Stimulated activated CD8-positive, alpha-beta memory T cell treated with anti-CD3 and anti-CD28 coated beads, Interleukin-7, amount 100 ng/mL, for 1 hour (primary cell): ENCODE measurements at places on chromosomes 4 and X.

- DNase-seq = no peak
Measured at GRCh38 chrX:10310511-10310910, 153.7 kb downstream of the CLCN4 start.

DNA sequence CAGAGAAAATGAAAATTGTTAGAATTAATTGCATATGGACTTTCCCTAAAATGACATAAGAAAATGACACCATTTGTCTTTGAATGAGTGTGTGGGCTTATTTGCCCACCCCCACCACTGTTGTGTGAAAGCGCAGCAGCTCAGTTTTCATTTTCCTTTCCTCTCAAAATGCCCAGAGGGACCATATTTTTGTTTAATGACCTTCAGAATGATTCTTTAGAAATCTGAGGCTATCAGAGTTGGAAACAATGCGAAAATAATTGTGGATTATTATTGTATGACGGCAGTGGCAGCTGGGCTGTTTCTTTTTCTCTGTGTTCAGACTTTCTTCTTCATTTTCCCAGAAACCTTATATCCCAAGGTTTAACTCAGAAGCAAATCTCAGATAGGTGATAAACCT lies 44.6 kb upstream of the TEX13A start:
- no peak for DNase-seq

- no peak for DNase-seq
Measured at GRCh38 chr4:10078481-10079233, 37.9 kb downstream of the WDR1 start.

GRCh38 chrX:53284684-53285447 lies 3.5 kb upstream of the IQSEC2 start:
- peak; percentile 15 for DNase-seq

DNA sequence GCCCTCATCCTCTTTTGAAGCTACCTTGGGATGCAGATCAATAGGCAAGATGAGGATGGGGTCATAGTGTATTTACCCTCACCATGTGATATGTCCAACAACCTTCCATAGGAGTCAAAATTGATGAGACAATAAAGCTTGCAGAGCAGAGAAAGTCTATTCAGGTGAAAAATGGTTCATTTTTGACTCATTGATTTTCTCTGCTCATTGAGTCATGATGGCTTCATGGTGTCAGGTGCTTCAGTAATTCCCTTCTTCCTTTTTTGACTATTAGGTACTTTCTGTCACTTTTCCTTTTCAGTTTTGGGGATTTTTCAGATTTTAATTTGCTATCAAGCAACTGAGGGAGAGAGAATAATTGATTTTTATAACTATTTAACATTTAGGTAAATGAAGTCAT lies 55.9 kb upstream of the IL2 start:
- DNase-seq = no peak

- no peak for DNase-seq
Measured at GRCh38 chr4:132707955-132708354, 441.1 kb upstream of the PCDH10 start.

DNA sequence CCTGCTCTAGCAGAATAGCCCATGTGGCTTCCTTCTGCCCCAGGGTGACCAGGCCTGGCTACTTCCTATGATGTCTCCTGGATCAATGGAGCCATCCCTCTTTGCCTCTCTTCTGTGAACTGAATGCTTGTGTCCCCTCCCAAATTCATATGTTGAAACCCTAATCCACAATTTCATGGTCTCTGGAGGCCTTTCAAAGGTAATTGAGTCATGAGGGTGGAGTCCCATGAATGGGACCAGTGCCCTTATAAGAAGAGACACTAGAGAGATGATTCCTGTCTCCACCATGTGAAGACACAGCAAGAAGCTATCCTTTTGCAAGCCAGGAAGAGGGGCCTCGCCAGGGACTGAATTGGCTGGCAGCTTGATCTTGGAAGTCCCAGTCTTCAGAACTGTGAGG lies 18.4 kb downstream of the CCKAR start:
- DNase-seq = no peak

DNA sequence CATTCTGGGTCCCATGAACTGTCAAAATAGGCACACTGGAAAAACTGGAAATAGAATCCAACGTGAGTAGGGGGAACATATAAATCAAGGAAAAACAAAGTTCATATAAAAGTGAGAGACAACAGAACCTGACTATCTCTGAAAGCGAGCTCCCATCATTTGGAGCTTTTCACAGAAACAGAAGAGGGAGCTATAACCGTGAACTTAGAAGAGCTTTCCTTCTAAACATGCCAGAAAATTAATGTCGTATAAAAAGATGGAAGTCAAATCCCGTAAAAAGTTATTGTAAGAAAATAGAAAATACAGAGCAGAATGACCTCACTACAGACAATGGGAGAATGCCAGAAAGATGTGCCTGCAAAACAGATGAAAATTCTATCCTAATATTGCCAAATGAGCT lies 23.9 kb upstream of the HSD17B10 start:
- no peak for DNase-seq

GRCh38 chrX:125544856-125545255 lies 225.2 kb downstream of the TEX13C start:
- no peak for DNase-seq

- DNase-seq = no peak
Measured at GRCh38 chr4:102764901-102765300, 4.1 kb upstream of the MANBA start.

- no peak for DNase-seq
Measured at GRCh38 chrX:21926527-21927278, 13.8 kb upstream of the SMS start.

DNA sequence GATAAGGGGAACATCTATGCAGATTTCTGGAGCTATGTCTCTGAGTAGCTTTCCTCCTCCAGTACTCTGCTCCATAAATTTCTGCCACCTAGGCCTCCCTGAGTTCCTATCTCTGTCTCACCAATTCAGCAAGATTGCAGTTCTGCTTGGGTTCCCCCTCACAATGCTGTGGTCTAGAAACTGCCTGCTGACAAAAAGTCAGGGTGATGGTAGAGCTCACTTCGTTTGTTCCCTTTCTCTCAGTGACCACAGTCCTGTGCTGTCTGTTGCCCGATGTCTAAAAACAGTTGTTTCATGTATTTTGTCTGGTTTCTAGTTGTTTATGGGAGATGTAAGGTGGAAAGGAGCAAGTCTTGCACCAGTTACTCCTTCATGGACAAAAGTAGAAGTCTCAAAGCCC lies 41.1 kb downstream of the AMMECR1 start:
- no peak for DNase-seq

DNA sequence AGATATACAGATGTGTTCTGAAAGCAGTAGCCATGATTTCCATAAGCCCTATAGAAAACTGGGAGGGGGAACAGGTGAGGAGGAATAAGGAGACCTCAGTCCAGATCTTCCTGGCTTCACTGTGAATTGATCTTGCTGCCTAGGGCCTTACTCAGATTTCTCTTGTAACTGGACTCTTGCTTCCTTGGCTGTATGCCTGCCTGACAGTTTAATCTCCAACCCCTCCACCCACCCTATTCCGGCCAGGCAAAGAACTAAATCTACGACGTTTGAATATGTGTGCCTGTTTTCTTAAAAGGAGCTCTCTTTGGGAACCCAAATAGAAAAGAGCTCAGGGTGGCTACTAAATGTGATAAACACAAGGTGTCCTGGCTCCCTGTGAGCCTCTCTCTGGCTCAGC lies 173.0 kb downstream of the GPC3 start:
- DNase-seq = no peak

DNA sequence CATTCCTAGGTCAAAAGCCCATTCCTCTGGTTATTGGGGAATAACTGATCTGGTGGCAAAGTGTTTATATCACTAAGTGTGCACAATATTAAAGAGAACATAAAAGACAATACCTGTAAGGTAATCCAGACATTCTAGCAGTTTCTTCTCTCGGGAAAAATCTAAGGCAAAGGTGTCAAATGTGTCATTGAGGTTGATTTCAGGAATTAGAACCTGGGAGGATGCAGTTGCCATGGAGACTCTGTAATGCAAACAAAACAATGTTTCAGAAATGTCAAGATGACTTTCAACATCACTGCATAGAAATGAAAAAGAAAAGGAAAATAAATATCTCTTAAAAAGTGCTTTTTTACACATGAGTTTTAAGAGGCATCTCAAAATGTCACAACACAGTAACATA lies 145.9 kb downstream of the MID1 start:
- no peak for DNase-seq

GRCh38 chrX:101483705-101484104 lies 1.6 kb upstream of the ARMCX4 start:
- no peak for DNase-seq

DNA sequence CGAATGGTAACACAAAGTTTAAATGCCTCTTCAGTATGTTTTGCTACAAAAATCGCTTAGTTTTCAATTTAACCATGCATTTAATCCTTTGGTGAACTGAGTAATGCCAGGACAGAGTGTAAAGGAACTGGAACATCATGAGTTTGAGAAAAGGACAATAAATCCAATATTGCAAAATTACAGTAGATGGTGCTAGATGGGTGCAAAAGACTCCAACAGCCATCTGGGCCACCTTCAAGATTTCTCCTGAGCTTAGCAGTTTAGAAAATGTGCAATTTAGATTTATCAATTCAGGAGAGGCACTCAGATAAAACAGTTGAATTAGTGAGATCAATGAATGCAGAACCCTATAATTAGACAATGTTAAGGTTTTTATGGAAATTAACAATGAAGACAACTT lies 33.2 kb upstream of the MID1IP1 start:
- DNase-seq = no peak

DNA sequence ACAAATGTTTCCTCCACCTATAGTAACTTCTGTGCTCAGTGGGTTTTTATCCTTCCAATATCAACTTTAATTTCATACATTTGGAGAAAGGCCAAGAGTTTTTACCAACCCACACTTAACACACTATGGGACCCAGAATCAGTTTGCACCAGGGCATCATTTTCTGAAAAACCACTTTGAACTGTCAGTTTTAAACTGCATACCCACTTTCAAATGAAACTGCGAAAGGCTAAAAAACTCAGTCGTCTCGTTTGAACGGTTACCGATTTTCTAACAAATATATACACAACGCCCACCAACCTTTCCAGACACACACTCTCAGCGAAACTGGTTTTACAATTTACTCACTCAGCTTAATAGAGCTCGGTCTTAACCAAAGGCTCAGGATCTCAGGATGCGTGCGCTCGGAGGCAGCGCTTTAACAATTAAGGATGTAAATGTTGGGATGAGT lies 376 bp downstream of the ABCG2 start:
- no peak for DNase-seq

- DNase-seq = no peak
Measured at GRCh38 chr4:176921256-176921655, 128.5 kb upstream of the VEGFC start.

DNA sequence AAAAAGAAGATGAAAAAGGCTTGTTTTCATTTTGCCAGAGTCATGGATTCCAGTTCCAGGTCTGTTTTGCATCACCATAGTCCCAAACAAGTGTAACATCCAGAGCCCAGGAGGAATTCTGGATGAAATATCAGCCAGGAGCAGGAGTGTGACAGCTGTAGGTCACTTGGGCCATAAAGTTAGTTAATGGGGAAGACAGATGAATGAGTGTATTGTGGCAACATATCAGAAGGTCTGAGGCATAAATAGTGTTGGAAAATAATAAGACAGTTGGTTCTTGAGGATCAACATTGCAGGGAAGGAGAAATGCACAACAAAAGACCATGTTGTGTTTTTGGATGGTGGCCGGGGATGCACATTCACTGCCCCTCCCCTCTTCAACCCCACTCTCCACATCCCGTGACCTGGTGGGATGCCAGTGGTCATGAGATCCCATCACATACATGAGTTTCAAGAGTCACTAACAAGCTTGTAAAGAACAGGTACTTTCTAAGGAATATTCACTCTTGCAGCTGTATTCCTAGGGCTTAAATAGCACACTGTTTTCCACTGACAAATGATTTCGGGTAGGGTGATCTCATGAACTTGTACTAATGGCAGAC lies 83.1 kb upstream of the IGFBP7 start:
- no peak for DNase-seq

- no peak for DNase-seq
Measured at GRCh38 chrX:75337525-75337924, 63.6 kb downstream of the UPRT start.

DNA sequence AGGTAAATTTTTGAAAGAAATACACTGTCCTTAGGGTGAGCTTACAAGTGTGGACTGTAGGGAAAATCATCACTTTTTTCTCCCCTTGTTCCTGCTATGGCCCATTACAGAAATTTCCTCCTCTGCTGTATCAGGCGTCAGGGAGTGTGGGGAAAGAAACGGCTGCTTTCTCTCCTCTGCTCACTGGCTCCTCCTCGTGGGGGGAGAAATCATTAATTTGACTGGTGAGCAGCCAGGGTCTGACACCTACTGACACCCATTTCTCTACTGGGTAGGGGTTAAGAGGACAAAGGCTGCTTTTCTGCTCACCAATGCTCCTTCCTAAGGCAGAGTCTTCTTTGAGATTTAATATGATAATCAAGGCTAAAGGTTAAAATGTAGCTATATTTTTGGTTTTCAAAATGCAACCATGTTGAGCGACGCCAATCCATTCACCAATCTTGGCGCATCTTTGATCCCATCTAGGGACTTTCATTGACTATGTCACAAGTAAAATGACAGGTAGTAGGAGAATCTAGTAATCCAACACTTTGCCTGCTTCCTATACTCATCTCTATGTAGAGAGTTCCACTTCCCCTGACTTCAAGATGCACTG lies 25.1 kb downstream of the SETD7 start:
- DNase-seq = no peak

GRCh38 chr4:28548594-28548993 lies 1688.0 kb downstream of the STIM2 start:
- no peak for DNase-seq

GRCh38 chrX:129606918-129607317 lies 47.8 kb downstream of the APLN start:
- DNase-seq = peak; percentile 20

DNA sequence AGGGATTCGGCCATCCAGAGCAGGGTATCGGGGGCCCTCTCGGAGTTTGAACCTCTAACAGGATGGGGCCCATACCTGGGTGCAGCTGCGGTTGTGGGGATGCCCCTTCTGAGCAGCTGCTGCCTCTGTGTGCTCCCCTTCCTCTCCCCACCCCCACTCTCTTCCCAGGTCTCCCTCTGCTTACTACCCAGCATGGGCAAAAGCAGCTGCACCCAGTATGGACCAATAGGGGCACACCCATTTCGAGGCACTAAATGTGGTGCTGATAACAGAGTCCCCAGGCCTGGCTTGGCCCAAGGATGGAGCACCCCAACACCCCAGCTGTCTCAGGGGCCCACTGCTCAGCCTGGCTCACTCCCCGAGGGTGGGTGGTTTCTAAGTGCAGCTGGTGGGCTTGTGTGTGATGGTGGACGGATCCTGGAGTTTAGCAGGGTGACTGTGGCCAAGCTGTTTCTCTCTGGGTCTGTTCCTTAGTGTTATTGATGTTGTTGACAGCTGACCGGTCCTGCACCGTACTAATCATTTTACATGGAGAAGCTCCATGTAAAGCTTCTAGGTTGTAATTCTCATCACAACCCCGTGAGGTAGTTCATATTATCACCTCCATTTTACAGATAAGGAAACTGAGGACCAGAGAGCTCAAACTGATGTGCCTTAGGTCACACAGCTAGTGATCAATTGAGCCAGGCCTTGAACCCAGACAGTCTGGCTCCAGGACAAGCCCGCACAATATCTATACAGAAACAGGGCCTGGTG lies 13.1 kb upstream of the KIAA0232 start:
- DNase-seq = no peak

GRCh38 chr4:161364681-161365080 lies 799.1 kb downstream of the FSTL5 start:
- no peak for DNase-seq

GRCh38 chrX:41720125-41720779 lies 3.7 kb upstream of the GPR82 start:
- DNase-seq = no peak

- DNase-seq = no peak
Measured at GRCh38 chr4:127291316-127291715, 341.4 kb upstream of the INTU start.

- no peak for DNase-seq
Measured at GRCh38 chrX:1582686-1583437, 8.5 kb upstream of the AKAP17A start.
